Activated CD4-positive, alpha-beta memory T cell treated with anti-CD3 and anti-CD28 coated beads, Interleukin-2, amount 10 ng/mL, durations not matched to agents 7 days and 5 days (primary cell): ENCODE measurements at places on chromosomes 5 and 9. TPM values are rescaled to one million over a fixed set of nuclear protein-coding genes. Genes with fewer than 3 reads are reported as not detected.
A peak's percentile ranks its signal among the peaks of the same experiment; 100 is the strongest.

The CER1 gene
- not detected for total RNA-seq

The C7 gene
- not detected for total RNA-seq

DNA sequence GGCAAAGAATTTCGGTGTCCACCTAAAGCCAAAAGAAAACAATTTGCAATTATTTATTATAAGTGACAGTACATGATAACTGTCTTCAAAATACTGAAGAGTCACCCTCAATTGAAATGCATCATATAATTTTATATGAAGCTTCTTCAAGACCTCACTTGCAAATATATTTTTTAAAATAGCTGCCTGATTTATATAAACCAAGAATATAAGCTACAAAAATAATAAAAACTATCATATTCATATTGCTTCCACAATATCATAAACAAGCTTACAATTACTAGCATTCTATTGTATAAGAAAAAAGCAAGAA lies 144.1 kb downstream of the CETN3 start:
- no peak for DNase-seq

DNA sequence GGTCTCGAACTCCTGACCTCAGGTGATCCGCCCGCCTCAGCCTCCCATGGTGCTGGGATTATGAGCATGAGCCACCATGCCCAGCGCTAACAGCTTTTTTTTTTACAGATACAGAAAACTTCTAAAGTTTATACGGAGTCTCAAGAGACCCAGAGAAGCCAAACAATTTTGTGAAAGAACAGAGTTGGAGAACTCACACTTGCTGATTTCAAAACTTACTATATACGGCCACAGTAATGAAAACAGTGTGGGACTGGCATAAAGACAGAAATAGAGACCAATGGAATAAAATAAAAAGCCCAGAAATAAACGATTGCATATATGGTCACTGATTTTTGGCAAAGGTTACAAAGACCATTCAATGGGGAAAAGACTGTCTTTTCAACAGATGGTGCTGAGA lies 85.6 kb upstream of the CACNA1B start:
- DNase-seq, result no peak

DNA sequence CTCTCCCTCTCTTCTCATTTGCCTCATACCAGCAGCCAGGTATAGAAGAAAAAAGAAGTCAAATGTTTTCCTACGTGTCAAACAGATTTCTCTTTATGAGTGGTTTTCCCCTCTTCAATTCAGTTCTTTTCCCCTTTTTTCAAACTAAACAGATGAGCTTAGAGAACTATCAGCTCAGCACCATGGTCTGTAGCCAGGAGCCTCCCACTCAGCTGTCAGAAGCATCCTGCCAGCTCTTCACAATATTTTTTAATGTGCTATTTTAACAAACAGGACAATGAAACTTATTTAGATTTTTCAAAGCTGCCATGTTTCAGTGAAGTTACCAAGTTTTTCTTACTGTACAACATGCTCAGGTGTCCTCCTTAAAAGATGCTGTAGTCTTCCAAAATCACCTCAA lies 63.5 kb downstream of the CMYA5 start:
- DNase-seq, result no peak

- no peak for DNase-seq
These were observed 104.4 kb upstream of the FCN2 start for GRCh38 chr9:134776080-134776796.

GRCh38 chr9:113695901-113696300 lies 180.2 kb upstream of the ZNF618 start:
- DNase-seq, result no peak

DNA sequence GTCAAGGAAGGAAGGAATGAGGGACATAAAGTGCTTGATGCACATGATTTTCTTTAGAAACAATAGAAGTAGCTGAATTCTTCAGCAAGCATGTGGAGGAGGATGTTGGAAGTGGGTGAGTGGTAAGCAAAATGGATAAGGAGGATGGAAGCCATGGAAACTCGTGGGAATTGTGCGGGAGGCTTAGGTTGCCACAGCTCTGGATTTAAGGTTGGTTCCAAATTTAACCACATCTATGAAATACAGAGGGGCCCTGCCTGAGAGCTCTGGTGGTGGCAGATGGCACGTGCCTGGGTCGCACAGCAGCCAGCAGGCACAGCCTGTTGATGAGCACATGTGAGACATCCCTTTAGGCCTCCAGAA lies 284.7 kb downstream of the SMARCA2 start:
- DNase-seq, result no peak

DNA sequence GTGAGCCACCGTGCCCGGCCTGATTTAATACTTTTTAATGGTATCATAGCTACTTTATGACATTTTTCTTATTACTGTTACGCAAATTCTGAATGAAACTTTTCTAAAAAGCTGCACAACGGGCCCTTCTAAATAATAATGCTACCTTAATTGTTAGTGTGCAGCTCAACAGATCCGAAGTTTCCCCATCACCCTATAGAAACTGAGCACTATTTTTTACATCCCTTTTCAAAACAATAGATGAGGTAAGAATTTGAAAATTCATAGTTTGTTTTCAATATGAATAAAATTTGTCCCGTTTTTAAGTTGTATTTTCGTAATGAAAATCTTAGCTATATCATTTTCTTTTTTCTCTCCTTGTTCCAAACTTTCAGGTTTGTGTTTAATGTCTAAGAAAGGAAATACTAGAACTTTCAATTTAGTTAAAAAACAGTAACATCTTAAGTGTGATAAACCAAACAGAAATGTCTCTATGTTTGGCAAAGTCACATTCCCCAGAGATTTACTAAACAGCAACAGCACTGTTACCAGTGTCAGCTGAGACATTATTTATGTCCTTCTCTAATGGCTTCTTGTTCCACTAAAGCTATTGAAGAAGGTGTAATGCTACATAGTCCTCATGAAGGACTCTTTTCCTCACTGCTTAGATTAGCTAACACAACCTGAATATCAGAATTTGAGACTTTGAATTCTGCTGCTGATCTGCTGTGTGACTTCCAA lies 22.9 kb downstream of the KIF2A start:
- DNase-seq, result no peak

GRCh38 chr9:109886617-109887016 lies 106.6 kb downstream of the PALM2AKAP2 start:
- no peak for DNase-seq

- DNase-seq, result peak; percentile 21
These were observed 143.3 kb upstream of the LMX1B start for GRCh38 chr9:126470241-126470993.
